ENCODE measurements at places on chromosomes 12 and 14.

DNA sequence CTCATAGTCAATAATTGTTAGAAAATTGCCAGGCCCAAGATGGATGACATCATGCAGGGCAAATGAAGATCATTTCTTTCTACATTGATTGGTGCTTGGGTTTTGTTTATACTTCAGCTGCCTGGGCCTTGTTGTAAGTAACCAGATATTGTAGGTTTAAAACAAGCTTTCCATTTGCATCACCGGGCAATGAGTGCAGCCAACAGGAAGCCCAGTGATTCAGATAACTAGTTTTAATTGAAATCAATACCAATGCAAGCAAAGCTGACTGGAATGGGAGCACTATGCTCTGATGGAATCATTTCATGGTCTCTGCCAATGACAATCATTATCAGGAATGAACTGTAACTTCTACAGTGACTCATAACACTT is 279.3 kb downstream of the DUSP6 start:
- no peak for DNase-seq

- DNase-seq, result no peak
These were observed 1197.9 kb downstream of the VRK1 start for GRCh38 chr14:97995038-97995437.

GRCh38 chr12:75289753-75290152 is 40.4 kb downstream of the CAPS2 start:
- no peak for DNase-seq

DNA sequence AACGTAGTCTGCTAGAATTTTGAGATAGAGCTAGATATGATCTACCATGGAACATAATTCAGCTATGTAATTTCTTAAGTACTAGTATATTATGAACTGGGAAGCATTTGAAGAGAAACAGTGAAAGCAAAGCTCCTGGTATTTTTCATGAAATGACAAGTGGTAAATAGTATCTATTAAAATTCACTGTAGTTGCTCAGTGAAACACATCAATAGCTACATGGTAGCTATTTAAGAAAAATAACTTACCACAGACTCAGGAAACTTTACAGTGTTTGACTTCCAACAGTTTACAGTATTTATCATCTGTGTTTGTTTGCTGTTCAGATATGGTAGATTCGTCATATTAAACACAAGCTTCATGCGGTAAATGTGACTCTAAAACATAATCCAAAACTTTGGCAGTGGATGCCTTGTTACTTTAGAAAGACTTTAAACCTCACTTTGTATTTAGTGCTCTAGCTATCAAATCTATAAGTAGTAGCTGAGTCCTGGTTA is 25.2 kb downstream of the WNK1 start:
- DNase-seq, result no peak
